Adrenal gland (tissue), 19 donors: ENCODE measurements at places on chromosomes 2 and 18.

- DNase-seq = no peak
These were observed 340.5 kb upstream of the KYNU start for GRCh38 chr2:142536966-142537365.

DNA sequence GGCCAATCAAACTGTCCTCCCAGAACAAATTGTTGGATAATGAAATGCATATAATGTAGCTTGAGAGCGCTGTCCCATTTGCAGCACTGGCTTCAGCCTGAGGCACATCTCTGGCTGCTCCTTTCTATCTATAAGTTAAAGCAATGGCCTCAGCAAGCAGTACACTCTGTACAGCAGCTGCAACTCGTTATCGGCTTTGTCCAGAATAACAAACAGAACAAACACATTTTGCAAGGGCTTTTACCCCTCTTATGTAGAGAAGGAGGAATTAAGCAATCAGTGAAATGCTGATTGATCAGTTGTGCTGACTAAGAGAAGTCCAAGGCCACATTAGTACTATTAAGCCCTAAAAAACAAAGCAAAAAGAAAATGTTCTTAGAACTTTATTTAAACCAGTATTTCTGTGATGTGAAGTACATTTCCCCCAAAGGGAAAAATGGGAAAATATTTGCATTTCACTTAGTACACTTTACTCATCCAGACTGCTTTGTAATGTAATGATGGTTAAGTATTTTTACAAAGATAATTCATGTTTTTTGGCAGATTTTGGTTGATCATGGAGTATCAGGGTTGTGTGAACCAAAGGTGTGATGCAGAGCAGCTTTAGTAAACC lies 15.0 kb upstream of the CPS1 start:
- DNase-seq = no peak

- DNase-seq = no peak
These were observed 133.7 kb downstream of the ALPK2 start for GRCh38 chr18:58495207-58495606.

DNA sequence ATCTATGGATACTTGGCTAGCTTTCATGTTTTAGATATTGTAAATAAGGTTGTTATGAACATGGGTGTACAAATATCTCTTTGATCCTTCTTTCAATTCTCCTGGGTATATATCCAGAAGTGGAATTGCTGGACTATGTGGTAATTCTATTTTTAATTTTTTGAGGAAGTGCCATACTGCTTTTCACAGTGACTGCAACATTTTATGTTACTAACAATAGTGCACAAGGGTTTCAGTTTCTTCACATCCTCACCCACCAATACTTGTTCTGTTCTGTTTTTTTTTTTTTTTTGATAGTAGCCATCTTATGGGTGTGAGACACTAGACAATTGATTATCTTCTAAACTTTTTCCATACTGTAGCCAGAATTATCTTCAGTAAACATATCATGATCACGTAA lies 17.3 kb upstream of the NEUROD1 start:
- no peak for DNase-seq

DNA sequence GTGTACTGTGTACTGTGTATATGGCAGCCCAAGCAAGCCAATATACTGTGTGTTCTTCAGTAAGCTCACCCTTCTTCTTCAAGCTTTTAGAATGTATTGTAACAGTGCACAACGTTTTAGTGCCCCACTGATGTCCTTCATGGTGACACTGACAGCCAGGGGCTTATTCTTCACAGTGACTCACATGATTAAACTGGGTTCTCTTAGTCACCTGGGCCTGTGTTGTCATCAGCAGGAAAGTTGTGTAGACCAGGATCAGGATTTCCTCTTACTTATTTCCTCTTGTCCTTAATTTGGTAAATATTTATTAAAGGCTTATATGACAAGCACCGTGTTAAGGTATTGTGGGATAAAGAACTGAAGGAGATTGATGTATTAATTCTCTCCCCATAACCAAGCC lies 67.9 kb upstream of the THOC1 start:
- no peak for DNase-seq

GRCh38 chr18:41768467-41768866 lies 186.6 kb upstream of the PIK3C3 start:
- no peak for DNase-seq

GRCh38 chr18:12014086-12014485 lies 32.8 kb downstream of the IMPA2 start:
- no peak for DNase-seq

GRCh38 chr2:9982248-9982647 lies 30.8 kb downstream of the GRHL1 start:
- no peak for DNase-seq

- DNase-seq = no peak
These were observed 319.9 kb upstream of the HS6ST1 start for GRCh38 chr2:128638341-128639119.

- DNase-seq = no peak
These were observed 2.8 kb upstream of the SULT6B1 start for GRCh38 chr2:37191253-37191652.

- DNase-seq = no peak
These were observed 41.5 kb upstream of the TANK start for GRCh38 chr2:161118722-161119121.

GRCh38 chr2:69620870-69621269 lies 22.7 kb downstream of the AAK1 start:
- no peak for DNase-seq
